BE2C (cell line): ENCODE measurements at places on chromosomes 6 and 20.

GRCh38 chr20:7926767-7927166 lies 13.5 kb downstream of the HAO1 start:
- DNase-seq, result no peak

DNA sequence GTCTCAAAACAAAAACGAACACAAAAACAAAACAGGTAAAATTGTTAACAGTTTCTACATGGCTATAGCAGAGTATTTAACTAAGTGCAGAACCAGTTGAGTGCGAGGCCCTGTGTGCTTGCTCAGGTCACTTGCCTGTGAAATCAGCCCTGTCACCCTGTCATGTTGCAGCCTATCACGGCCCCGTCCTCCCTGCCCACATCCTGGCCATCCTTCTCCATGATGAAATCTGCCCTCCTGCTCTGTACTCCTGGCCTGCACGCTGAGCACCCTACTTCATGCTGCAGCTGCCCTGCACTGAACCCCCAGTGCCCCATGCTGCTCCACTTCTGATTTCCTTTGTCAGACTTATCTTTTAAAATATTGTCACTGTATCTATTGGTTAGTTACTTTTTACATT lies 62.4 kb downstream of the DTD1 start:
- no peak for DNase-seq

DNA sequence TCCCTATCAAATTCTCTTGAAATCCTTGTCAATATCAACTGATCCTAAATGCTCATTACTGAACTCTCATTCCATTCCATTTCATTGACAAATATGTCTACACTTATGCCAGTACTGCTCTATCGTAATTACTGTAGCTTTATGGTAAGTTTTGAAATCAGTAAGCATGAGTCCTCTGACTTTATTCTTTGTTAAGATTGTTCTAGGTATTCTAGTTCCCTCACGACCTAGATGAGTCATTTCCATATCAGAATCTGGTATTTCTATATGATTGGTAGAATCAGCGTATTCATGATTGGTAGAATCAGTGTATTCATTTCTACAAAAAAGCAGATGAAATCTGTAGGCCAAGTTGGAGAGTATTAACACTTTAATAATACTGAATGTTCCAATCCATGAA lies 318.6 kb upstream of the RUNX2 start:
- no peak for DNase-seq

GRCh38 chr6:65149841-65150240 lies 557.2 kb downstream of the EYS start:
- no peak for DNase-seq

DNA sequence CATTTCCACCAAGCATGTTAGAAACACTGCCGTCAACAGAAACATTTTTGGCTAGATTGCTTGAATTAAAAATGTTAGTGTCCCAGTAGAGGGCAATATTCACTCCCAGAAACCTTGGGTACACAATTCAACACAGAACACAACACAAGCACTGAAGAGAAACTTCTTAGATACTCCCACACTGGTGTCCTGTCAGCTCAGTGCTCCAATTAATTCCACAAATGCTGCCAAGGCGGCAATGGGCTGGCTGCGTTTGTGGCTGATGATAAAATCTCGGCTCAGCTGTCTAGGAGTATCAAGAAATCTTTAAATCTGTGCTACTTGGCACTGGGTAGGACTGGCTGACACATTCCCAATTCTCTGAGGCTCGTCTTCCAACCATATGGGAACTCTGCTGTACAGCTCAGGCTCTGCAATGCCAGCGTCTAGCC lies 39.3 kb downstream of the BEND3 start:
- no peak for DNase-seq

GRCh38 chr6:142324111-142324510 lies 22.3 kb downstream of the ADGRG6 start:
- DNase-seq, result no peak

DNA sequence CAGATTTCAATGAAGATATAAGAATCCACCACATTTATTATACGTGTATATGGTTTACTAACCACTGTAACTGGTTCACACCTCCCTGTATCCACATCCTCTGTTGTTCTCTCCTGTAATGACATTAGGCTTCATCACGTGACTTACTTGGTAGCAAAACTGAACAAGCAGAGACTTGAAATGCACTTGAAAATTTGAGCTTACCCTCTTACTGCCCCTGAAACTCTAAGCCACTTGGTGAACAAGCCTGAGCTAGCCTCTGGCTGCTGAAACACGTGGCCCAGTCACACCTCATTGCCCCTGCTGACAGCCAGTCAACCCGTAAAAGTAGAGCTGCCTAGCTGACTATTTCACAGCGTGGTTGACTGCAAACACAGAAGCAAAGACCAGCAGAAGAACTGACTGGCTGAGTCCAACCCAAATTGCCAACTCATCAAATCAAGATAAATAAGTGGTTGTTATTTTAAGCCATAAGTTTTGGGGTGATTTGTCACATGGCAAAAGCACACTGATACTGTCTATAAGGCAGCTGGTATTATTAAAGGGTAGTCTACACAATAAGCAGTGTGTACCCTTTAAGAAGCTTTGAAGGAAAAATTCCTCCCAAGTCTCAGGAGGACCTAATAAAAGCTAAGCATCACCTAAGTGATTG lies 109.0 kb downstream of the RALGAPA2 start:
- DNase-seq, result peak; percentile 38

DNA sequence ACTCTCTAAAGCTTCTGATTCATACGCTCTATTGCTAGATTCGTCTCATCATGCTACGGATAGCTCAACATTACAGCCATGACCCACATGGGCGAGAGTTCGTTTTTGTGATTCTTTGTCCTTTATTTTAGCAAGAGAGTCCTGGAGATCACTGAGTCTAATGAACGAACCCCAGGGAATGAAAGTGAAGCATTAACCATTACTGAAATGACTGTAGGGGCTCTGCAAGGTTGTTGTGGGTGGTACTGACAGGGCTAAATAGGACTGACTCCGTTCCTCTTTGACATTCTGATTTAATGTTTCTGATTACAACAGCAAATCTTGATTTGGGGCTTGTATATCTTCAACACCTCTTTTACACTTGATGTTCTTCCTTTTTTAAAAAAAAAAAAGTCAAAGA lies 13.7 kb upstream of the RTF2 start:
- DNase-seq, result no peak

DNA sequence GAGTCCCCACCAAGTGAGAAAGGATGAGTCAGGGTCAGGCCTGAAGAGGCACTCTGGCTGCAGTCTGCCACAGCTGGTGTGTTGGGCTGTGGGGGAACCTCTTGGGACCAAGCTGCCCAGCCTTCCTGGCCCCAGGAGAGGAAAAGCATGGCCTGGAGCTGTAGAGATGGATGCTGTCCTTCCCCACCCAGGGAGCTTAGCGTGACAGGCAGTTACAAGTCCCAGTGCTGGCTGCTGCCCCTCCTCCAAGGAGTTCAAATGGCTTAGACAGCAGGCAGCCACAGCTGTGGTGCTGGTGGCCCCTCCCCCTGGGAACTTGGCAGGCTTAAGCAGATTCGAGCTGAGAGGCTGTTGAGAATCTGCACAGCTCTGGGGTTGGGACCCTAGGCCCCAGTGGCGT lies 253.2 kb downstream of the PLCB1 start:
- peak; percentile 96 for DNase-seq

DNA sequence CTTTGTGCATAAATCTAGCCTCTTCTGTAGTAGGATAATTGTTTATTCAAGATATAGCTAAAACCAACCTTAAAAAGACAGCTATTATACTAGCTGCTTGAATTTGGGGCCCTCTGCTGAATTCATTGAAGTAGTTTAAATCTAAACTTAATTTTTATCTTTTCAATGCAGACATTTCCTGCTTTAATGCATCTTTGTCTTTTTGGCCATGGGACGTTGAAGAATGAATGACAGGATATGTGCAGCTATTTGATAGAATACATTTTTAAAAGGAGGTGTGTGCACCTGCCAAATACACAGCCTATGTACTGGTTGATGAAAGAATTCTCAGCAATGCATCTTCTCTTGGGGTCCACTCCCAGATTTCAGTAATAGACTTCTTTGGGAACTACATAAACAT lies 524.9 kb downstream of the PHF3 start:
- no peak for DNase-seq

- DNase-seq, result no peak
Measured at GRCh38 chr20:11651138-11651537, 266.6 kb upstream of the BTBD3 start.

DNA sequence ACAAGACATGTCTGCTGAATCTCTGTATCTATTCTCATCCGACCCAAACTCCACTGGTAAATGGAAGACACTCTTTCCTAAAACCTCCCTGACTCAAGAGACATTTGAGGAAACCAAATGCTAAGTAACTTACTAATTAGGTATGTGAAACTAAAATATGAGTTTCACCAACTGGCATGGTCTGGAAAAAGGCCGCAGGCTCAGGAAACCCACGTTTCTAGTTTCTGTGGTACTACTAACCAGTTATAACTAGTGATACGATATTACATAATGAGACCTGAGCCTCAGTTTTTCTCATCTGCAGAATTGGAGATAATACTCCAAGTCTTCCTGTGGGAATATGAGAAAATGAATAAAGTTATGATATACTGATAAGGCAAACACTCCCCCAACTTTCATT lies 39.9 kb downstream of the ZNF391 start:
- no peak for DNase-seq
